ENCODE measurements at places on chromosomes 2 and 18.

- no peak for DNase-seq
Observed at GRCh38 chr2:190098851-190099250, 36.3 kb upstream of the MSTN start.

GRCh38 chr2:70943205-70943871 is 7.6 kb downstream of the ATP6V1B1 start:
- DNase-seq, result no peak

DNA sequence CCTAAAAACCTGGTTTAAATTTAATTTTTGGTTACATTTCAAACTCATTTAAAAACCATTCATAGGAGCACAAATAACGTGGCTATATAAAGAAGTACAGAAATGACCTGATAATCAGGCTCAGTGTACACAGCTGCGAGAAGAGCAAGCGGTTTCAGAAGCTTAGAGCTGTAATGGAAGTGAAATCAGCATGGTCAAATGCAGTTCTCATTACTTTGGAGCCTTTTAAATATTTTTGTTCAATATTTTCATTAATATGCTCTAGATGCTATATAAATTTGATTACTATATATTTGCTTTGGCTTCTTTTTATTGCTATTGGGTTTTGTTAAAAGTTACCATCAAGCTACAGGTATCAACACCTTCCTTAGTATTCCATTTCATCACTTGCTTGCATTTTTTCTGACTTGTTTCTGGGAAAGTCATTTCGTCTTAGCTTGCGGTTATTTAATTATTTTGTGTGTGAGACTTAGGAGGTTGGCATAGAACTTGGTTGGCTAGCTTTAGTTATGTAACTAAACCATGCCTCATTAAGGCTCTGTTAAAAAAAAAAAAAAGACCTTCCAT is 58.7 kb downstream of the AFTPH start:
- DNase-seq, result no peak

DNA sequence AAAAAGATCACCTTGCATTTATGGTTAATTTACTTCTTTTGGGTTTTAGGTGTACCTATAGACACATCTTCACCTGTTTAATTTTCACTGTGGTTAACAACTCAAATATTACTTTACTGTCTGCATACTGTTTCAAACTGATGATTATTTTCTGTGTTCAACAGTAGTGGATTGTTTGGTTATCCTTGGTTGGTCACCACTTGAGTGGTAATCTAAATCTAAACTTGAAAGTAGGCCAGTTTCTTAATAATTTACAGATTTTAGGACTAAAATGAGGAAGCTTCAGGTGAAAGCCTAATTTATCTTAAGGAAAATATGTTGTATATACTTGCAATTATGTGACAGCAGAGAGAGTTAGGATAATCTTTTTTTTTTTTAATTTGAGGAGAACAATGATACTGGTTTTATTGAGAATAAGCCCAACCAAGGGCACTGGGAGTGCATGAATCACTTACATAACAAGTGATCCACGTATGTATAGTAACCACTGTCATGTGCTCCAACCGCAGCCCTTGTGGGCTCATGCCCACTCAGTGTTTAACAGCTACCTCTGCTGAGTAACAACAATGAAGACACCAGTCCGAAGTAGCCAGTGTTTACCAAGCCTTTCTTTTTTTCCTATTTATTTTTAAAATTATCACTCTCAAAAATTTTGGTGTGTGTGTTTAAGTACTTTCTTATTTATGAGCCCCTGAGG is 31.0 kb upstream of the WDSUB1 start:
- DNase-seq, result no peak

- DNase-seq, result no peak
Observed at GRCh38 chr2:77156599-77156998, 365.6 kb downstream of the LRRTM4 start.

- DNase-seq, result no peak
Observed at GRCh38 chr18:1652018-1652417, 747.3 kb downstream of the ADCYAP1 start.

DNA sequence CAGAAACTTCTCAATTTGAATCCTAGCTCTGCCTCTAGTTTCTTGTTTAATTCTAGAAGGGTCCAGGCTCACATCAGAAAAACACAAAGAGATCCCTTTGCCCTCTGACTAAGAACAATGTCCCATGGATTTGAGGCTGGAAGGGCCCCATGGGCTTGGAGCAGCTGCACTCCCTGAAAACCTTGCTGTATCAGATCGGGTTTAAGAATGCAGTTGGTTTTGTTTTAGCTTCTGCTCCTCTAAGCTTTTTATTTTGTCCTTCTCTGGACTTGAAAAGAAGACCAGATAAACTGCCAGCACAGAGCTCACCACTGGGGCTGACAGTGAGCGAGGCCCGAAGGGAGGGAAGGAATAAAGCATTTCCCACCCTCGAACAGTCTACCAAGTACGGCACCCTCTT is 69.2 kb upstream of the WIPF1 start:
- DNase-seq, result no peak

- no peak for DNase-seq
Observed at GRCh38 chr18:59041296-59041695, 98.4 kb upstream of the SEC11C start.

DNA sequence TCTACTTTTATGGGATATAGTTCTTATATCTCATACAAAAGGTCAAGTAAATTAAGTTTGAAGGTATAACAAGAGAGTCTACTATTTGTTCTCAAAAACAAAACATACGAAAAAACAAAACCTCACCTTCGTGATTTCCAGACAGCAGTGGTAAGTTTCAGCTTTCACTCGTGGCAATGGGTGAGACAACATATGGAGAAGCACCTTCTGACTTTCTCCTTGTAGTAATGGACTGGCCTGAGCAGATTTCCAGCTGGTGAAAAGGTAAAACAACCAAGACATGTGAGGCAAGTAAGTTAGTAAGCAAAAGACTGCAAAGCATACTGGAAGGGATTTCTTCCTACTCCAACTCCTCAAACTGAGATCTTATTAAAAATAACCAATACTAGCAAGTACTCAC is 39.6 kb downstream of the RTTN start:
- DNase-seq, result no peak

GRCh38 chr2:127220102-127220767 is at the start of gene CYP27C1:
TSS of gene CYP27C1 (minus strand) at chr2:127220299. CDS start at chr2:127220270, 29 bp downstream.
- no peak for DNase-seq

DNA sequence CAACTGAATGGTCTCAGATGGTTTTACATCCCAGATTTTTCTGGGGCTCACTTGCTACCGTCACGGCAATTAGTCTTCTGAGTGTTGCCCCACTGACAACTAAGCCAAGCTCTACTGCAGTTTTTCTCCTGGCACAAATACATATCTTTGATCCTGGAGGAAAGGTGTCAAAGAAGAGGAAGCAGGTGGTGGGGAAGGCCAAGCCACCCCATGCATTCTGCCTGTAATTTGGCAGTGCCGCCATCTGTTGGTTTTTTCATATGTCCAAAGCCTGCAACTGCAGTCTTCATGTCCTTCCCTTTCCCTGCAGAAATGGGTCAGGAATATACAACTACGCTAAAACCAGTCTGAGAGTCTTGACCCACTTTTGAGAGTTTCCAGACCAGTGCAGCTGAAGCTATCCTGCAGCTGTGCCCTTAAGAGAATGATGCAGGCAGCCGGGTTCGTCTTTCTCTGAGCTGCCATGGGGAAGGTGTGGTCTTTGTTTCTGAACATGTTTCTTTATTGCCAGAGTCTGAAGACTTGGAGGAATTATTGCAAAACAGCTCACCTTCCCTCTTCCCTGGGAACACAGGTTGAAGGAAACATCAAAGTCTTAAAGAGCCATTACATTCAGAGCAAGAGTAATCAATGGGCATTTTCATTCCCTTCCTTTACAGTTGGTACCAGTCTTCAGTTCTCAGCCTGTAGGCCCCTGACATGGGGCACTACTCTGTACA is 71.8 kb upstream of the ATL2 start:
- no peak for DNase-seq

DNA sequence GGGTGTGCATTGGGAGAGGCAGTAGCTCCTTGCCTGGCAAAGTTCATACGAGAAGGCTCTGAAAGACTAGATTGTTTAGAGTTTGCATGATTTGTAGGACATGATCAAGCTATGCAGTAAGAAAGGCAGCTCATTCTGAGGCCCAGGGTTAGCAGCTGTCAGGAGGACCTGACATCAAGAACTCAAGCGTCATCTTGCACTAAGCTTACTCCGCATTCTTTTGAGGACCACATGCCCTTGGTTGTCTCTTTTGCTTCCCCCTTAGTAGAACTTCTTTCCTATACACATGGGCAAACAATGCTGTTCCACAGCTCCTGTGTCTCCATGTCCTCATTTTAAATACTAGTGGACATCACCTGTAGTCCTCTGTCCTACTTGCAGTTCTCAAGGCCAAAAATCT is 14.0 kb downstream of the ZNF532 start:
- DNase-seq, result no peak

- peak; percentile 41 for DNase-seq
Observed at GRCh38 chr2:177148477-177149154, 64.0 kb upstream of the HNRNPA3 start.

- DNase-seq, result no peak
Observed at GRCh38 chr2:217987391-217987790, 15.4 kb downstream of the TNS1 start.

GRCh38 chr2:128736046-128736688 is 417.5 kb upstream of the HS6ST1 start:
- no peak for DNase-seq

DNA sequence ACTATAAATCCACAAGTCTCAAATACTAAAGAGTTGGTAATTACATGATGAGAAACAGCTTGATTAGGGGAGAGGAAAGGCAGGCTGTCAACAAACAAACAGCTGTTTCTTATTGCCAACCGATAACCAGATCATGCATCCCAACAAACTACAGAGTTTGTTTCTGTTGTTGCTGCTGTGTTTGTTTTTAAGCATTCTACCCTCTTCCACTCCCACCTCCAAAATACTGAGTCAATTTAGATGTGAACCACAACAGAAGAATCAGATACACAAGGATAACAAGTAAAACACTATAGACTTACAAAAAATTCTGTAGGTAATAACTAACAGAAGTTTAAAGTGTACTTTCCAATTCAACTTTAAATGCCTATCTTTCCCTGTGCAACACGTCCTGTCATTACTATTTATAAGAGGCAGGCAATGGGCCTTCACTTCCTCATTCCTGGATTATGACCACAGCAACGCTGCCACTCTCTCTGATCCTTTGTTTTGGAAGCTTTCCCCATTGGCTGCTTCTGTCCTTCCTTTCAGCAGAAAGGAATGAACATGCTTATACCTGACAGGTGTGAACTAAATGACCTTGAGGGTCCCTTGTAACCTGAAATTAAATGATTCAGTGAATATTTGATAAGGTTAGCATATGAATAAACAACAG is 152.0 kb downstream of the SRBD1 start:
- no peak for DNase-seq

- no peak for DNase-seq
Observed at GRCh38 chr2:599601-600000, 77.6 kb downstream of the TMEM18 start.
